ENCODE measurements at places on chromosomes 12 and 14.

- no peak for DNase-seq
These were observed 19.7 kb downstream of the SOAT2 start for GRCh38 chr12:53122961-53123468.

GRCh38 chr14:64540208-64541202 lies at the start of gene HSPA2:
Gene HSPA2, plus strand, starts transcription at chr14:64540741. Its CDS starts 109 bp downstream, at chr14:64540850.
- peak; percentile 94 for DNase-seq

- DNase-seq: no peak
These were observed 74.7 kb downstream of the E2F7 start for GRCh38 chr12:76990716-76991115.

GRCh38 chr12:6346942-6347341 lies 5.1 kb upstream of the TNFRSF1A start:
- no peak for DNase-seq

- DNase-seq: no peak
These were observed 430.2 kb upstream of the SEL1L start for GRCh38 chr14:81963846-81964245.

- DNase-seq: no peak
These were observed 233.8 kb downstream of the DACT1 start for GRCh38 chr14:58871573-58871972.

GRCh38 chr14:25696176-25696575 lies 646.2 kb upstream of the STXBP6 start:
- DNase-seq: no peak
